Tibial artery (tissue), 4 donors: ENCODE measurements at places on chromosomes 2 and 18.
A peak's percentile ranks its signal among the peaks of the same experiment; 100 is the strongest.

GRCh38 chr2:85712849-85713612 is 18.9 kb downstream of the GNLY start:
- DNase-seq: peak; percentile 88

GRCh38 chr2:44237221-44237620 is 38.1 kb upstream of the SLC3A1 start:
- no peak for DNase-seq

DNA sequence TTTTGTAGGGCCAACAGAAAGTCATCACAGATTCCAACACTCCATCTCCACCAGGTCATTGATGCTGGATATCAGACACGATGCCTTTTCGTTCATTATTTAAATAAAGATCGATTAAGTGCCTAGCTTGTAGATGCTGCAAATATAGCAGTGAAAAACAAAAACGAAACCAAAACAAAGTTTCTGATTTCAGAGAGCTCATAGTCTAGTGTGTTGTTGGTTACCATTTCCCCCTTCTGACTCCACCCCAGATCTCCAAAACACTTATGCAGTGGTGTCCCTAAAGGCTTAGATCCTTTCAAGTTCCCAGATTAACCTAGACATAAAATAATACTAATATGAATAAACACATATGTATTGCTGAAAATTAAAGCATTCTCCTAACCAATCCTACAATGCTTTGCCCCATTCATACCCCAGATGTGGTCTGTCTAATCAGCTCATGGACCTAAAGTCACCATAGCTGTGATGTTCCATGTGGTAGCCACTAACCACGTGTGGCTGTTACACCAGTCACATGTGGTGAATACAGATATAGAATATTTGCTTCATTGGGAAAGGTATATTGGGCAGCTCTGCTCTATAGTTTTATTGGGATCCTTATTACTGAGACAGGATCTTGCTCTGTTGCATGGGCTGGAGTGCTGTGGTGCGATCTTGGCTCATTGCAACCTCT is 787.2 kb downstream of the TDRD15 start:
- no peak for DNase-seq

- no peak for DNase-seq
Observed at GRCh38 chr2:138013639-138014038, 49.4 kb downstream of the HNMT start.

GRCh38 chr2:218298314-218298875 is 6.1 kb upstream of the TMBIM1 start:
- no peak for DNase-seq

DNA sequence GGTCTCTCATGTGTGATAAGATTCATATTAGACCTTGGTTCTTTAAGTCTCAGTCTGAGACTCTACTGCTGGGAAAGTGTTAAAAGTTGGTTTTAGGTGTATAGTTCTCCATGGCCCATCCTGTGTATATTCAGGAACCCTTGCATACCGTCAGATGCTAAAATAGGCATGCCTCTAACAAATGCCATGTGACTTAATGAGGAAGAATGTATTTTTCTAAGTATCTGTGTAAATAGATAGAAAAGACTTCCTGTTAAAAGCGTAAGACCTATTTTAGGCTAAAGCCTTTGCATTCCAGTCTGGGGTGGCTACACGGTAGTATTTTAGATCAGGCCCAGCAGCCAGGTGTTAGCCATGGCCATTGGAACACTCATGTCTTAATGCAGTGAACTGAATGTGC is 73.3 kb downstream of the RHBDD1 start:
- no peak for DNase-seq

- DNase-seq: no peak
Observed at GRCh38 chr2:183666031-183666430, 541.8 kb downstream of the NUP35 start.

DNA sequence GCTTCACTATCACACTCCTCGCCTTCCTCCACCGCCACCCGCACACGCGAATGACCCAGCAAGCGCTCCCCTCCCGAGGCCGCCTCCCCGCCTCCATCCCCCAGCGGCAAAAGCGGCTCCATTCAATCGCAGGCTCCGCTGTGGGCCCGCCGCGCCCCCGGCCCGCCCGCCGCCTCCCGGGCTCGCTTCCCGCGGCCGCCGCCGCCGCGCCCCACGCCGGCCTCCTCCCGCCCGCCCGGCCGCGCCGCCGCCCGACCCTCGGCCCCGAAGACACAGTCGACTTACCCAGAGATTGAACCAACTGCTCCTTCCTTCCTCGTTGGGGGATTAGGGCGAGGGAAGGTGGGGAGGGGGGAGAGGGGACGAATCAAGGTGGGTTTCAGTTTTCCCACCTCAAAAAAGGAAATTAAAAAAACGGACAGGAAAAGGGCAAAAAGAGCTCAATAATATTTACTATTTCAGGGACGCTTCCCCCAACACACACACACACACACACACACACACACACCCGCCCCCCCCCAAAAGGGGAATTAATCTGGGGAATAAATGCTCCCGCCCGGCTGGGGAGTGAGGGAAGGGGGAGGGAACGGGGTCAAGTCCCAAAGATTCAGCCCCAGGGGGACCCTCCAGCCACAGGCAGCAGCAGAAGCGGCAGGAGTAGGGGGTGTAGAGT is 743 bp downstream of the XPO1 start:
- peak; percentile 46 for DNase-seq

GRCh38 chr2:49241991-49242390 is 87.7 kb upstream of the FSHR start:
- no peak for DNase-seq

- no peak for DNase-seq
Observed at GRCh38 chr18:39958876-39959275, 1996.2 kb upstream of the PIK3C3 start.

- DNase-seq: no peak
Observed at GRCh38 chr2:83900862-83901261, 558.2 kb downstream of the SUCLG1 start.

DNA sequence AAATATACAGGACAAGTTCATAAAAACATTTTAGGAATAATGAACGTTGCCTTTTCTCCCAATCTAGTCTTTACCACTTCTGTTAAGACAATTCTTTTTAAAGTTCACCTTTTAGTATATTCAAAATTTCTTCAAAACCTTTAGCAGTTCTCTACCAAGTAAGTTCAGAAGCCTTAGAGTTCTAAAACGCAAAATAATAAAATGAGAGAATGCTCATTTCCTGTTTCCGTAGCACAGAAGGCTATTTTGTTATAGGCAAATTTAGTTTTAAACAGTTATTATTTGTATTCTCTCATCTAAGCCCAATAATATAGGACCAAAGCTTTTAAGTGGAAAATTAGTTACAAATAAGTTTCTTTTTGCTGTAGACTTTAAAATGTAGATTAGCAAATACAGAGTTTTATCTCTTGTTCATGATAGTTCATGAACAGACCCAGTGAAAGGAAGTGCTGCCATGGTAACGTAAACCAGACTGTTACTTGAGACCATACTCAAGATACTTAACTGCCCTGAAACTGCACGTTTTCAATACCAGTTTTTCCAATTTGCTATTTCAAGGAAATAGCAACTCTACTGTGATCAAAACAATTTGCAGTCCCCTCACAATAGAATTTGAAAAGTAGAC is 173.1 kb upstream of the STON1 start:
- DNase-seq: no peak

DNA sequence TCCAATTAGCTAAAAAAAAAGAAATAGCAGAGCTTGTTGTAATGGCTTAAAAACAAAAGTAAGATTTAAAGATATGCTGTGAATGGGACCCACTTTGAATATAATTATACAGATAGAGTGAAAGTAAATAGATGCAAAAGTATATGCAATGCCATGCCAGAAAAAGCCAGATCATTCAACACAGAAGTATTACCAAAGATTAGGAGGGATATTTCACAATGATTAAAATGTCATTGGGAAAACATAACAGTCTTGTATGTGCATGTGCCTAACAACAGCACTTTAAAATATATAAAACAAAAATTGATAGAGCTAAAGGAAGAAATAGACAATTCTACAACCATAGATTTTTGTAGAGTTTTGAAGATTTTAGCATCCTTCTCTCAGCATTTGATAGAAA is 19.9 kb upstream of the SIGLEC15 start:
- no peak for DNase-seq

DNA sequence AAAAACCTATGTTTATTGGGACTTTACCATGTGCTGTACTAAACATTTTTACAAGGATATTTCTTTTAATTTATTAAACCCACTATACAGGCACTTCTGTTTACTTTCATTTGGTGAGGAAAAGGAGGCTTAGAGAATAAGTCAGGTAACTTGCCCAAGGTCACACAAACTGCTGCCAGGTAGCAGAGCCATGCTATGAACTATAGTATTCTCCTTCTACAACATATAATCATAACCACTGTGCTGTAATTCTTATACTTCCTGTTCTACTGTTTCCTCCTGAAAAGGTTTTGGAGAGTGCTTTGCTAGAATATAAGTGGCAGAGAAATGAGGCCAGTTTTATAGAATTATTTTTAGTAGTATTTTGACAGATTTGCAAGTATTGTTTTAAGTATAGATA is 29.5 kb downstream of the SLC39A10 start:
- DNase-seq: no peak

DNA sequence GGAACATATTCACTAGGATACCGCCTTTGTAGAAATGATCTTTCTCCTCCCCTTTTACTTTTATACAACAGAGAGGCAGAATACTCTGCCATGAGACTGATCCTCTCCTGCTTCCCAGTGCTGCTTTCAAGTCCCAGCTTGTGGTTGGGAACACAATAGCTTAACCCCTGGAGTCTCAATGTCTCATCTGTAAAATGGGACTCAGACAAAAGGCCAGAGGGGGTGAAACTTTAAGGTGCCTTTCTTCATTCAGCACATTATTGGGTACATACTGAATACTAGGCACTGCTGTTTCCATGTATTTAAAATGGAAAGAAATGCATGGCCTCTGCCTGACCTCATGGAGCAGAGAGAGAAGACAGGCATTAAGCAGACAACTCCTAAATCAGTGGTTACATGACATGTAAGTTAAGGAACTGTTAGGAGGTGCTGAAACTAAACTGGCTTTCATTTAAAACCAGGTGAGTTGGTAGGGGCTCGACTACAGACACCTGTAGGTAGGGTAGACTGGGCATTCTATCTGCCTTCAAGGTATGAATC is 53.8 kb downstream of the MAP4K4 start:
- no peak for DNase-seq

DNA sequence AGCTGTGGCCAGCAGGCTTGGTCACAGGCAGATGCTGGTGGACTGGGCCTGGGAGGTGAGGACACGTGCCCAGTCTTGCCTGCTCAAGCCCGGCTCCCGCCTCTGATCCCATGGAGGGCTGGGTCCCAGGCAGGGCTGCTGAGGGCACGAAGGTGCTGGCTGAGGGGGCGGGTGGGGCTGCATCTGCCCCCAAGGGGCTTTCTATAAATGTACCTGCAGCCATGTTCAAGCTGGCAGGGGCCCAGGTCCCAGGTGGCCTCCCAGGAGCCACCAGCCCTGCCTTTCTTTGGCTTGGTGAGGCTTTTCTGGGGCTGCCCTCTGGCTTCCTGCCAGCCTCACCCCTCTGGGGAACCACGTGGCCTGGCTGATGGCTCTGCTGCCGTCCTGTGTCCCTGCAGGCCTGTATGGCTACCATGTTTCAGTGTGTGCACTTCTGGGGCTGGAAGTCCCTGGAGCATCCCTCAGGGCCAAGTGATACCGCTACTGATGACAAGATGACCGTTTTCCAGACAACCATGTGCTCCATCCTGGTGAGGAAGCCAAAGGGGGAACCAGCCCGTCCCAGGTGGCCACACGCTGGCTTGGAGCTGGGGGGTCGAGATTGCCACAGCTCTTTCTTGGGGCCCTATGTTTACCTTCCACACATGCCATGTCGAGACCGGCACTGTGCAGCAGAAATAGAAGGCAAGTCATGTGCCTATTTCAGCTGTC is 23.2 kb downstream of the HJURP start:
- peak; percentile 53 for DNase-seq

- no peak for DNase-seq
Observed at GRCh38 chr2:188326669-188327301, 35.1 kb downstream of the GULP1 start.

- no peak for DNase-seq
Observed at GRCh38 chr18:4586731-4587130, 131.6 kb upstream of the DLGAP1 start.

DNA sequence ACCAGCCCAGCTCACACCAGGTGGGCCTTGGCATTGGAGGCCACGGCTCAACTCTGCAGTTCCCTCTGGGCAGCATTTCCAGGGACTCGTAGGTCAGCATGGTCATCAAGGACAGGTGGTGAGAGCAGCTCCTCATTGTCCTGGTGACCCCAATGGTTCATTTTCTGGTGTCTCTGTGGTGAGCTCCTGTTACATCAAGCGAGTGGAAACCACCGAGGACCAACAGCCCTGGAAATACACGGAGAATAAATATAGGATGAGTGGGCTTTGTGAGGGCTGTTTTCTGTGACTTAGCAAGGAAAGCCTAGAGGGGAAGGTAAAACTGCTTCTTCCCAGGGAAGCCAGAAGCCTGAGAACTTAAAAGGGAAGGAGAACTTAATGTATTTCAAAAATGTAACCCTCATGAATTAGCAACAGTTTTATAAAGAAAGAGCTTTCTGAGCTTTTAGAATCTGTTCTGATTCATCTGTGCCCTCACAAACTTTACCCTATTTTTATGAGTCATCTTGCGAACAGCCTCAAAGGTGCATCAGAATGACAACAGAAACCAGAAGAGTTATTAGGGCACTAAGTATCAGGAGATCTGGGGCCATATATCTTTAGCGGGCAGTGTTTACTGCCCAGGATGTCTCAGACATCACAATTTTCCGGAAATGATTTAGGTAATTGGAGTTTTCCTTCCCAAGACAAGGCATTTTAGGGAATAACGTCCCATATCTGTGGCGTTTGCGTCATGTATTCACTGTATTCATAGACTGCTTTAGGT is 18.7 kb downstream of the C2orf92 start:
- no peak for DNase-seq

DNA sequence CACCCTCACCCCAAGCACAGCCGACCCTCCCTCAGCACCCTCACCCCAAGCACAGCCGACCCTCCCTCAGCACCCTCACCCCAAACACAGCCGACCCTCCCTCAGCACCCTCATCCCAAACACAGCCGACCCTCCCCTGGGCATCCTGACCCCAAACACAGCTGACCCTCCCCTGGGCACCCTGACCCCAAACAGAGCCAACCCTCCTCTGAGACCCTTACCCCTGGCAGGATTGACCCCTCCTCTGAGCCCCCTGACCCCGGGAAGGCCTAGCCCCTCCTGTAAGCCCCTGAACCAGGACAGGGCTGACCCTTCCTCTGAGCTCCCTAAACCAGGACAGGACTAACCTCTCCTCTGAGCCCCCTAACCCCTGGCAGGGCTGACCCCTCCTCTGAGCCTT is 84.4 kb upstream of the RAB6C start:
- no peak for DNase-seq

DNA sequence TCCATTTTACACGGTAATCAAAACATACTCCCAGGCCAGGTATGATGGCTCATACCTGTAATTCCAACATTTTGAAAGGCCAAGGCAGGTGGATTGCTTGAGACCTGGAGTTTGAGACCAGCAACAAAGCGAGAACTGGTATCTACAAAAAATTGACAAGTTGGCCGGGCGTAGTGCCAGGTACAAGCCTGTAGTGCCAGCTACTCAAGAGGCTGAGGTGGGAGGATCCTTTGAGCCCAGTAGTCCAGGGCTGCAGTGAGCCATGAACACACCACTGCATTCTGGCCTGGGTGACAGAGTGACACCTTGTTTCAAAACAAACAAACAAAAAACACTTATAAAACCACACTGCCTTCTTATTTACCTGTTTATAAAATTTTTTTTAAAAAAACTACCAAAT is 80.8 kb downstream of the GAREM1 start:
- DNase-seq: no peak
